ENCODE measurements at places on chromosomes 7 and 10. TPM values are rescaled to one million over a fixed set of nuclear protein-coding genes. Genes with fewer than 3 reads are reported as not detected.
A peak's percentile ranks its signal among the peaks of the same experiment; 100 is the strongest.

GRCh38 chr7:104135760-104136558 lies 71.9 kb downstream of the ORC5 start:
- H3K36me3 ChIP-seq = peaks cover 48% of the 10 kb centered on the region
- no peaks in the 10 kb centered on the region for H3K27me3 ChIP-seq
- H3K4me1 ChIP-seq = no peaks in the 10 kb centered on the region
- no peak overlapping the region for H3K4me3 ChIP-seq

DNA sequence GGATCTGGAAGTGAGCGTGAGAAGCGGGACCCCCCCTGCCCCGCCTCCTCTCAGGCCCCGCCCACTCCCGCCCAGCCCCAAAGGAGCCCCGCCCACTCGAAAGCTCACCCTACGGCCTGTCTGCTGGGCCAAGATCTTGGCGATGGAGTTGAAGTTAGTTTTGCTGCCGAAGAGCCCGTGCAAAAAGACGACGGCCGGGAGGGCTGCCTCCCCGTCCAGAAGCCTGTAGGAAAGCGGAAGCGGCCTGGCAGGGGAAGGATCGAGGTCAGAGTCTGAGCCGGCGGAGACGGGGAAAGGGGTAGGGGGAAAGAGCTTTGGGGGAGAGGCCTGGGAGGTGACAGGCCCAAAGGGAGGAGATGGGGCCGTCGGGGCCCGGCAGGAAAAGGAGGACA lies 386 bp downstream of the ABHD11 start:
- H3K27ac ChIP-seq = peak overlapping the region; percentile 87
- DNase-seq = peak; percentile 85
- peak overlapping the region; percentile 97 for H3K4me3 ChIP-seq
- peaks cover 5% of the 10 kb centered on the region for H3K4me1 ChIP-seq
- peaks cover 12% of the 10 kb centered on the region for H3K36me3 ChIP-seq

DNA sequence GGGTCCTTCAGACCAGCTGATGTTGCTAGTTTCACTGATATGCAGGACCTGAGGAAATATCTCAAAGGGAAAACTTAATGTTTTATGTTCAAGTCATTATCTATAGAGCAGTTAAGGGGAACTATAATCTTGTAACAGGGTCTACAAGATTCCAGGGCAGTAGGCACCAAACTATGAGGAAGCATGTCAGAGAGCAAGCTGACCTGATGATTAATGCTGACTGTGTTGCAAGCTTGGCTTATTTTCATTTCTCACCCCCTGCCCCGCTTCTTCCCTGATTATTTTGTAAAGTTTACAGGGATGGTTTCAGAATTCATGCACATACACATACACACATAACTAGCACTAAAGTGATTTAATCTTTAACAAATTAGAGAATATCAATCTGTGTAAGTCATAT lies 84.3 kb upstream of the CACNA2D1 start:
- no peaks in the 10 kb centered on the region for H3K4me1 ChIP-seq
- no peaks in the 10 kb centered on the region for H3K36me3 ChIP-seq
- H3K27me3 ChIP-seq = no peaks in the 10 kb centered on the region
- no peak overlapping the region for H3K27ac ChIP-seq

- H3K27ac ChIP-seq = no peak overlapping the region
- H3K4me1 ChIP-seq = no peaks in the 10 kb centered on the region
- H3K27me3 ChIP-seq = peaks cover 36% of the 10 kb centered on the region
- H3K36me3 ChIP-seq = no peaks in the 10 kb centered on the region
- DNase-seq = no peak
Measured at GRCh38 chr10:133081636-133082035, 6.1 kb upstream of the ADGRA1 start.

DNA sequence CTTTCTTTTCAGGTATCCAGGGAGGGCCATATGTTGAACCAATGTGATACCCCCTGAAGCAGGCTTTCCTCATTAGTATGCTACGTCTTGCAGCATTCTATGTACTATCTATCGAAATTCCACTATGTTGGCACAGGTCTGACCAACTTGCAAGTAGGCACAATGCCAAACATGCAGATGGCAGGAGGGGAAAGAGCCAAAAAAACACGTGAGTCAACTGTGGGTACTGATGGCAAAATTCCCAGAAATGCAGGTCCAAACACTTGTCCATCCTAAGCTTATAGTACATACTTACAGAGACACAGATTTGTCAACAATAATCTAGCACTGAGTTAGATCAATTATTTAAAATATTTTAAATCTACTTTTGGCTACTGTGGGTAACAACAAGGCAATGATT lies 394.9 kb downstream of the DGKB start:
- no peaks in the 10 kb centered on the region for H3K27me3 ChIP-seq
- H3K4me3 ChIP-seq = no peak overlapping the region
- H3K27ac ChIP-seq = no peak overlapping the region
- no peaks in the 10 kb centered on the region for H3K4me1 ChIP-seq
- no peak for DNase-seq

GRCh38 chr10:49253340-49253906 lies 45.5 kb upstream of the C10orf71 start:
- H3K4me1 ChIP-seq = no peaks in the 10 kb centered on the region
- H3K36me3 ChIP-seq = no peaks in the 10 kb centered on the region
- H3K27me3 ChIP-seq = no peaks in the 10 kb centered on the region
- no peak for DNase-seq
- no peak overlapping the region for H3K27ac ChIP-seq
- no peak overlapping the region for H3K4me3 ChIP-seq

GRCh38 chr7:83072576-83073517 lies 89.8 kb downstream of the PCLO start:
- H3K27ac ChIP-seq = no peak overlapping the region
- no peaks in the 10 kb centered on the region for H3K4me1 ChIP-seq
- H3K27me3 ChIP-seq = no peaks in the 10 kb centered on the region
- DNase-seq = no peak
- no peak overlapping the region for H3K4me3 ChIP-seq

DNA sequence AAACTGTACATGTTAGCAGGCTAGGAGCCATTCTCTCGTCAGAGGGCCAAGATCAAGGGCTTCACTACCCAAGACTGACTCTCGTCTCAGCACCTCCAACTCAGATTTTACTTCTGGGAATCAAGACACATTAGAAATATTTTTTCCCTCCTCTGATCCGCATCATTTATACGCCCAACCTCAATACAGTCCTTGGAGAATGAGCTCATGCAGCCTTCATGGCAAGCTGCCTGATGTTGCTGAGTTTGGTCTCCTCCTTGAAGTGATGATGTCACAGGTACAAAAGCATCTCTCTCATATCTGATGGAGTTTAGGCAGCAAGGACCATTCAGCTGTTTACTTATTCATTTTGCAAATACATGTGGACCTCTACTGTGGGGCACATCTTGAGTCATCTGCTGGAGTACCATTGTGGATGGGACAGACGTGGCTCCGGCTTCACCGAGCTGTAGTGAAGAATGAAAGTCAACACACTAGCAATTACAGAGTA lies 114.0 kb downstream of the BMPER start:
- no peak overlapping the region for H3K4me3 ChIP-seq
- H3K27me3 ChIP-seq = no peaks in the 10 kb centered on the region
- DNase-seq = peak; percentile 72
- no peaks in the 10 kb centered on the region for H3K4me1 ChIP-seq
- H3K27ac ChIP-seq = no peak overlapping the region

DNA sequence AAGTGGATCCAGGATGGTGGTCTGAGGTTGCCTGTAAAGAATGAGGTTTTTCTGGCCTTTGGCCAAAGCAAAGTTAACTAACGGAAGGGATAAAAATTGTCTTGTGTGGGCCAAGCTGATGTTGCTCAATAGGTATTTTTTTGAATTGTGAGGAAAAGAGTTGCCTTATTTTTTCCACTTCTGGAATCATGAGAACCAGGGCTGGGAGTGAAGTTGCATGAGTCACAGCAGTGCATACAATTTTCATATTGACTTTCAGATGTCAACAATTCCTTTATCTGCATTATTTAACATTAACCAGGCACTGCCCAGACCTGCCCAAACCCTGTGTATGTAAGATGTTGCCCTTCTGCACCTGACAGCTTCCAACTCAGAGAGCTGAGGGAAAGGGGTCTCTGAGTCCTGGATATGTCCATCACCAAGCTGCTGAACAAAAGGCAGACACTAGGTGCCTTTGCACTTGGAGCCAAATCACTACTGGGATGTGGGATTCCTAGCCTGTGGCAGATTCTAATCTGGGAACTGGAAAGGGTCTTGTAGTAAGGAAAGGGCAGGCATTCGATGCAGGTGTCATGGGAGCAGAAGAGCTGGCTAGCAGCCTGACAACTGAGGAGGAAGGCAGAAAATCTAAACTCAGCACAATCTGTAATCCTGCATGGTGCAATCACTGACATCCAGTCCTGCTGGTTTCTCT lies 52.3 kb upstream of the SLC35B4 start:
- no peaks in the 10 kb centered on the region for H3K36me3 ChIP-seq
- peaks cover 7% of the 10 kb centered on the region for H3K27me3 ChIP-seq
- no peak overlapping the region for H3K27ac ChIP-seq
- DNase-seq = no peak
- H3K4me3 ChIP-seq = no peak overlapping the region

GRCh38 chr7:2517678-2518507 lies 1.7 kb upstream of the LFNG start:
- no peaks in the 10 kb centered on the region for H3K27me3 ChIP-seq
- no peaks in the 10 kb centered on the region for H3K36me3 ChIP-seq
- H3K4me3 ChIP-seq = no peak overlapping the region

DNA sequence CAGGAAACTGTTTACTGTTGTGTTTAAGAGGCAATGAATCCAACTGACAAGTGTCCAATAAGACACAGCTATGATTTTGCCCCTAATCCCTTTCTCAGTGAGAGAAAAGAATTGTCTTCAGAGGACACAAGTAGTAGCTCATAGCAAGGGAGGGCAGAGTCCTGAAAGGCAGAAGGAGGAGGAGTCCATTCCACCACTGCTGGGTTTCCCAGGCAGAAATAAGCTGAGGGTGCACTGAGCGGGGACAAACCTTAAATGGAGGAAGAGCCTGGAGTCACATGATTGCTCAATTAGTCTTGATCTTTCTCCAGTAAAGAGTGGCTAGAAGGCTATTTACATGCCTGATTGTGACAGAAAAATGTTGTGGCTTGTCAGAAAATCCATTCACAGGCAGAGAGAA lies 573.8 kb downstream of the POM121L12 start:
- no peak for DNase-seq
- H3K27me3 ChIP-seq = no peaks in the 10 kb centered on the region
- H3K27ac ChIP-seq = no peak overlapping the region

- DNase-seq = no peak
- H3K4me1 ChIP-seq = no peaks in the 10 kb centered on the region
- no peak overlapping the region for H3K4me3 ChIP-seq
- H3K27ac ChIP-seq = no peak overlapping the region
- H3K27me3 ChIP-seq = no peaks in the 10 kb centered on the region
Measured at GRCh38 chr7:20188567-20188966, 28.6 kb downstream of the MACC1 start.

- no peaks in the 10 kb centered on the region for H3K4me1 ChIP-seq
- H3K36me3 ChIP-seq = no peaks in the 10 kb centered on the region
- H3K27ac ChIP-seq = no peak overlapping the region
- H3K27me3 ChIP-seq = no peaks in the 10 kb centered on the region
Measured at GRCh38 chr10:120987359-120987758, 136.2 kb downstream of the WDR11 start.

GRCh38 chr10:114329634-114330365 lies 74.5 kb downstream of the AFAP1L2 start:
- H3K4me3 ChIP-seq = no peak overlapping the region
- no peak for DNase-seq
- no peaks in the 10 kb centered on the region for H3K27me3 ChIP-seq
- H3K36me3 ChIP-seq = no peaks in the 10 kb centered on the region
- H3K4me1 ChIP-seq = no peaks in the 10 kb centered on the region

DNA sequence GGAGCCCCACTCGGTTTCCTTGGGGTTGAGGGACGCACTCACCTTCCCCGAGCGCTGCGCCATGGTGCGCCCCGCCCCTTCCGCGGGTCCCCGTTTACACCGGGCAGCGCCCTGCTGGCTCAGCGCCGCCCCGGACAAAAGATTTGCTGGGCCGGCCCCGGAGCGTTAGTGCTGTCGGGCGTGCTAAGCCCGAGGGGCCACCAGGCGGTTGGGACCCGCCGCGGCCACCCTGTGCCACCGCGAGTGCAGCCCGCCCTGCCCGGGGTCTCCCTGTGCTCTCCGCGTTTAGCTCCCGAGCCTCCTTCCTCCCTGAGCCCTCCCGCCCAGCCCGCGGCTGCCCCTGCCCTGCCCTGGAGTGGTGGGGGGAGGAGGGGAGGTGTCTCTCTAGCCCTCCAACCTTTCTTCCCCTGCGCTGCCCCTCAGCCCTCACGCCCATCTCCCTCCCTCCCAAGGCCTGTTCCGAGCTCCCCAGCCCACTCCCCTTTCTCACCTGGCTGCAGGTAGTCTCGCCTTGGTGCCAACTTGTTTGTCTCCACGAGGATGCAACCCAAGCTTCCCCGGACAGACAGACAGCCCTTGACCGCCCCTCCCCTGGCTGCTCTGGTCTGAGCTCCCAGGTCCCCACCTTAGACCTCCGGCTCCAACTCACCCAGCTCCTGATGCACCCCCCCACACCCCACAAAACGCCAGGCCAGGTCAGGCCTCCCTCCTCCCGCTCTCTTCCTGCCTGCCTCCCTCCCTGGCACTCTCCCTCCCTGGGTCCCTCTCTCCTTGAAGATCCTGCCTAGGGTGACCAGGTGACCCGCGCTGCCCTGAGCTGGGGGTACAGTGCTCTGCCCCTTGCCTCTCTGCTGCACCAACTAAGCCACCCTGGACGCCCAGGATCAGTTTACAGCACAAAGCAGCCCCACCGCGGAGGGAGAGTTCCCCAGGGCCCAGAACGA lies at the start of gene CRYGN:
Gene CRYGN, minus strand, starts transcription at position 287 of the 944 bp plus-strand sequence. Its CDS starts 224 bp downstream, at position 63.
- DNase-seq = peak; percentile 58
- peak within 1 kb of the TSS; percentile 31 for H3K4me3 ChIP-seq
- H3K27me3 ChIP-seq = no peaks in the 10 kb centered on the region
- peaks cover 13% of the 10 kb centered on the region for H3K4me1 ChIP-seq

DNA sequence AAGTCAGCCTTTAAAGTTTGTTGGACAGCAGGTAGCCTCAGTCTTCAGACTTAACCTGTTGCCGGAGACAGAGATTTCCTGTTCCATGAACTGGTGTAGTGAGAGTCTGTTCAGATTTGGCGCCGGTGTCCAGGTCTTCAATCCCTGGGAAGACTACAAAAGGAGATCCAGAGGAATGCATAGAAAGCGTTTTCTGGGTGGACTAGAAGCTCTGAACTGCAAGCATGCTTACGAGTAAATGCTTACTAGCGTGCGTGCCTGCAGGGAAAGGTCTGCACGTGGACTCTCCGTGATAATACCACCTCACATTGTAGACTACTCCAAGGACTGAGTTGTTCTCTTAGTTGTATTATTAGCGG lies 878 bp downstream of the GLRX3 start:
- DNase-seq = no peak
- H3K27ac ChIP-seq = peak overlapping the region; percentile 85
- no peaks in the 10 kb centered on the region for H3K36me3 ChIP-seq
- H3K27me3 ChIP-seq = no peaks in the 10 kb centered on the region
- peak overlapping the region; percentile 71 for H3K4me3 ChIP-seq
- H3K4me1 ChIP-seq = peaks cover 27% of the 10 kb centered on the region

- peaks cover 34% of the 10 kb centered on the region for H3K27me3 ChIP-seq
- H3K36me3 ChIP-seq = no peaks in the 10 kb centered on the region
- H3K4me3 ChIP-seq = no peak overlapping the region
- H3K27ac ChIP-seq = no peak overlapping the region
- DNase-seq = peak; percentile 52
Measured at GRCh38 chr7:157464111-157464970, 127.5 kb downstream of the DNAJB6 start.

Gene PTN
- total RNA-seq = 5.4 TPM

Gene SLC39A12
- total RNA-seq = 0.29 TPM

Gene CDHR3
- 1.4 TPM for total RNA-seq

Gene CALY
- total RNA-seq = not detected

Gene MKX
- total RNA-seq = 1.7 TPM

Gene PGAM2
- total RNA-seq = 1.1 TPM

Gene ELOVL3
- 0.87 TPM for total RNA-seq

Gene TMEM213
- total RNA-seq = 9.6 TPM

Gene MACROH2A2
- total RNA-seq = 6.5 TPM

Gene CELF2
- total RNA-seq = 110 TPM

Gene AKR1B15
- not detected for total RNA-seq

Gene IDI2
- total RNA-seq = not detected

Gene CYP2W1
- total RNA-seq = not detected

Gene FGF8
- 1.2 TPM for total RNA-seq

Gene EFCAB10
- 1.6 TPM for total RNA-seq

Gene TRIM74
- total RNA-seq = not detected

All from upper lobe of right lung (tissue), 1 donor.